ENCODE measurements at places on chromosomes 12 and 14.

- peak; percentile 91 for DNase-seq
These were observed 49.1 kb downstream of the NCOR2 start for GRCh38 chr12:124518051-124518932.

DNA sequence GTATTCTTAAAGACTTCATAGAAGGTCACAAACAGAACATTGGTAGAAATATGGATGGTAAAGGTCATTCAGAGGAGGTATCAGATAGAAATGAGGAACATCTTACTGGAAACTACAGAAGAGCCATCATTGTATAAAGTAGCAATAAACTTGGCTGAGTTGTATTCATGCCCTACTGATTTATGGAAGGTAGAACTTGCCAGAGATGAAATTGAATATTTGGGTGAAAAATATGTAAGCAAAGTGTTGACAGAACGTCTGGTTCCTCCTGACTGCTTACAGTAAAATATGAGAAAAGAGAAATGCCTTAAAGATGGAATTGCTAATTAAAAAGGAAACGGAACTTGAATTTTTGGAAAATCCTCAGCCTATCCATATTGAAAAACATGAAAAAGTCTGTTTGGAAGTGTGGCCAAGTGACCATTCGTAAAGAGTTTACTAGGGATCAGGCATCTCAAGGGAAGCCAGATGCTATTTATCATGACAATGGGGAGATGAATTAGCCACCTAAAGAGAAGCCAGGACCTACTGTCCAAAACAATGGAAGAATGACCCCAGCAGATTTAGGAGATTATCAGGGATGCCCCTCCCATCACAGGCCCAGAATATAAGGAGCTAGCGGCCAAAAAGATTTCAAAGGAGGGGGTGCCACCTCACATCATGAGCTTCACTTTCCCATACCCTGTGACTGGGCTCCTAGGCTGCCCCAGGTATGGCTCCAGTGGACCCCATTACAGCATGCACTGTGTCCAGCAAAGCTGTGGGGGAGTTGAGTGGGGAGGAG lies 189.3 kb downstream of the ITPR2 start:
- DNase-seq: no peak

- DNase-seq: no peak
These were observed 4.6 kb downstream of the BEGAIN start for GRCh38 chr14:100582496-100583165.

DNA sequence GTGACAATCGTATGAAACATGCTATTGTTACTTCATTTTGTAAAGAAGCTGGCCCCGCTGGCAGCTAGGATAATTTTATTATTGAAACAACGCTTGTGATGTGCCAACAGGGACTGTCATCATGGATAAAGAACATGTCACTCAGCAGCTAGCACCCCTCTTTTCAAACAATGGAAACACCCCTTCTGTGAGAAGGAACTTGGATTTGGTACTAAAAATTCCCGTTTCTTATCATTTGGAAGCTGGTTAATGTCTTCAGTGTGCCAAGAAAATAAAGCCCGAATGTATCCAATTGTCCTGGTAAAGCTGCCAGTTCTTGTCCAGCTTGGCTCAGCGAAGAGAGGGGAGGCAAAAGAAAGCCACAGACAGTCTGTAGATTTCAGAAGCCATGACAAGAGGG lies 186.6 kb downstream of the PHLDA1 start:
- DNase-seq: no peak

DNA sequence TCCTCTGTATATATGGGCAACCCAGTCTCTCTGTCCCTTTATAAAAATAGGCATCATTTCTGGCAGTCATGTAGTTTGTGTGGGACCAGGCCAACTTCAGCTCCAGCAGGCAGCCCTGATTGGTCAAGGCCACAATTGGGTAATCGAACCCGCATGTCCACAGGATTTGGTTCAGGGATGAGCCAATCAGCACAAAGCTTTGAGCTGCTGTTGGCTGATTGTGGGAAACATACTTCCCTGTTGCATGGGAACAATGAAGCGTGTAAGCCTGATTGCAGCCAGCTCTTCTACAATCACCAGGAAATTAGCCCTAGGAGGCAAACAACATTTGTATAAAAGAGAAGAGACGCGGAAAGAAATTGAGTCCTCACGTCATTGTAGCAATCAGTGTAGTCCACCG lies 328.6 kb downstream of the PCNX1 start:
- no peak for DNase-seq

DNA sequence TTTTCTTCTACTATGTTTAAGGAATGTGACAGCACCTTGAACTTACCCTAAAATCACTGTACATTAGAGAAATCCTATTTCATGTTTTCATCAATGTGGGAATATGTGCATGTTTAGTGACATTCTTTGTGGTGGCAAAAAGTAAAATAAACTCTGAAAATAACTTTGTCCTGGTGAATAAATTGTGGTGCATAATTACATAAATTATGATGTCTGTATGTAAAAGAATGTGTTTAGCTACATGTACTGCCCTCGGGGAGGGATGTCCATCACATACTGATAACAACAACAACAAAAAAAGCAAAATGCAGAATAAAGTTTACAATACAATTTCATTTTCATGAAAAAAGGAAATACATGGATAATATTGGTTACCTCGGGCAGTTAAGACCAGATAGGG lies 157.3 kb downstream of the METTL25 start:
- no peak for DNase-seq

GRCh38 chr12:67988601-67989021 lies 636 bp upstream of the IFNG-AS1 start:
- DNase-seq: no peak

GRCh38 chr12:105459760-105460330 lies 129.4 kb downstream of the C12orf75 start:
- no peak for DNase-seq

GRCh38 chr14:68696721-68697495 lies 96.0 kb downstream of the ZFP36L1 start:
- DNase-seq: no peak

GRCh38 chr12:106743270-106743988 lies 31.1 kb upstream of the RIC8B start:
- no peak for DNase-seq

DNA sequence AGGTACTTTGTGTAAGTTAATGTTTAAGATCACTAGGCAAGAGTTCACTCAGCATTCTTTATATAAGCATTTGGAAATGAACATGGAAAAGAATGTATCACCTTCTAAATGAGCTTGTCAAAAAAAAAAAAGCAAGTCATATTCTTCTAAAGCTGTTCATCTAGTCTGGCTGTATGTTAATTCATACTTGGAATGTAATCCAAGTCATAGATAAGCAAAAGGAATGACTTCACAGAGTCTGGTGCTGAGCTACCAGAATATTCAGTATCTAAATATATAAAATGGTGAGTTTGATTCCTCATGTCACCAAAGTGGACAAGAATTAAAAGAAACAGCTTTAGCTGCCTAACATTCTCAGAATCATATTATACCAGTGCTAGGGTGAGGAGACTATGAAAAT lies 4.9 kb downstream of the OR6C4 start:
- no peak for DNase-seq

DNA sequence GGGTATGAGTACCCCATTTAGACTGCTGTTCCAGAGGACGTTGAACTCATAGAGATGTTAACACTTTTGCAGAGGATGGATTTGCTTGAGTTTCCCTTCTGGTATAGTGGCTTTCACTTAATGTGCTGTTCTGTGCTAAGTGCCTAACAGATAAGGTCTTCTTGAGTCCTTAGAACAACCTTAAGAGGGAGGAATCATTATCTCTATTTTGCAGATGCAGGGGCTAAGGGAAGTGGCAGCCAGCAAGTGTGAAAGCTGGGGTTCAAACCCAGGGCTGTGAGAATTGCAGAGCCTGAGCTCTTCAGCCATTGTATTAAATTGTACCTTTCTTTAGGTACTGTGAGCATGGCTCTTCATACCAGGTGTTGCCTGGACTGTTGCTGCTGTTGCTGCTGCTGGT lies 122.1 kb upstream of the NRXN3 start:
- DNase-seq: no peak

DNA sequence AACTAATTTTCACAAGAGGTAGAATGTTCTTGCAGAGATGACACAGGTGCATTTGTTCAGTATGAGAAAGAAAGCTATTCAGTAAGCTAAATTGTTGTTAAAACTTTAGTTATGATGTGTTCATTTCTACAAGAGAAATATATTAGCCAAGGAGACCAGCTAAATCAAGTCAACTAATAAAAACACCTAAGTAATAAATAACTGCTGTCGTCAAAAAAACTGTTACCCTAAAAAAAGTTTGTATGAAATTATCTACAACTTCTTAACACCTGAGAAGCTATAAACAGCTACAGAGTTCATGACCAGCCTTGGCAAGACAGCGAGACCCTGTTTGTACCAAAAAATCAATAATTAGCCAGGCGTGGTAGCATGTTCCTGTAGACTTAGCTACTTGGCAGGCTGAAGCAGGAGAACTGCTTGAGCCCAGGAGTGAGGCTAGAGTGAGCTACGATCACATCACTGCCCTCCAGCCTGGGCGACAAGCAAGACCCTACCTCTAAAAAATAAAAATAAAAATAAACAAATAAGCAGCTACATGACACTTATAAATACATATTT lies 67.6 kb upstream of the AP4S1 start:
- DNase-seq: no peak

DNA sequence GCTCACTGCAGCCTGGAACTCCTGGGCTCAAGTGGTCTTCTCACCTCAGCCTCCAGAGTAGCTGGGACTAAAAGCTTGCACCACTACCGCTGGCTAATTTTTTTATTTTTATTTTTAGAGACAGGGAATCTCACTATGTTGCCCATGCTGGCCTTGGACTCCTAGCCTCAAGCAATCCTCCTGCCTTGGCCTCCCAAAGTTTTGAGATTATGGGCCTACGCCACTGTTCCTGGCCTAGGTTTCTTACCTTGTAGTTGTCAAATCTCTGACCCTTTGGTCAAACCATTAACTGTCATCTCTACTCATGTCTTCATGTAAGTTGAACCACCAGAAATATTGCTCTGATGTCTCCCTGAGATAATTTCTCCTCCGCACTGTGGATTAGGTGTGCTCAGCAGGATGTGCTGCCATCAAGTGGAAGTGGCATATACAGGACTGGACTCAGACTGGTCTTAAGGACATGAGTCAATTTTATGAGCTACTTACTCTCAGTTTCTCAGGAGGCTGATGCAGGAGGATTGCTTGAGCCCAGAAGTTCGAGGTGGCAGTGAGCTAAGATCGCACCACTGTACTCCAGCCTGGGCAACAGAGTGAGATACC lies 28.5 kb downstream of the ACTR6 start:
- peak; percentile 36 for DNase-seq

DNA sequence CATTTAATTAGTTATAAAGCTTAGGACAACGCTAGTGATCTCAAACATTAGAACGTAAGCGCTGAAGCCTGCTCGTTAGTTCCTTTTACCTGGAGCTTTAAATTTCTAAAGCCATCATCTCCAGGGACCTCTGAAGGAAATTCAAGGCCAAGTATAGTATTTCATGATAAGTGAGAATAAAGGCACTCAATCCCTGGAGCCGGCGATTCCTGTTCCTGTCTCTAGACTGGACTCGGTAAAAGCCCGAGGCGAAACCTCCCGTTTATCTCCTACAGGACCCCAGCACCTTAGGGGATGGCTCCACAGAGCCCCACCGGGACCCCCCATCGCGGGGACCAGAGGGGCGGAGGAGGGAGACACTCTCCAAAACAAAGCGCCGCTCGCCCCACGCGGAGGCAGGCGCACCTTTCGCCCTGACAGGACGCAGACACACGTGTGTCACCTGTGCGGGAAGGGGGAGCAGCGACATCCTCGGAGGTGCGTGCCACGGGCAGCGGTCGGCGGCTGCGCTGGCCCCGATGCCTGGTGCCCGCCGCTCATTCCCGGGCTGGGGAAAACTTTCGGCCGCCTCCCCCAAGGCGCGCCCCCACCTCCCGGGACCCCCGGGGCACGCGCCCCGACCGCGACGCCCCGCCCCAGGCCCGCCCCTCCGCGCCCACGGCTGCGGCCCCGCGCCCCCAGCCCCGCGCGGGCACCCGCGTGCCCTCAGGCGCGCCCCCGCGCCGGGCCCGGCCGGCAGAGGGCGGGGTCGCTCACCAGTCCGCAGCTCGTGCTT lies 678 bp downstream of the RPS6KA5 start:
- peak; percentile 41 for DNase-seq

Measured in HTR-8/SVneo (cell line).